ENCODE measurements at places on chromosomes 4 and X.

DNA sequence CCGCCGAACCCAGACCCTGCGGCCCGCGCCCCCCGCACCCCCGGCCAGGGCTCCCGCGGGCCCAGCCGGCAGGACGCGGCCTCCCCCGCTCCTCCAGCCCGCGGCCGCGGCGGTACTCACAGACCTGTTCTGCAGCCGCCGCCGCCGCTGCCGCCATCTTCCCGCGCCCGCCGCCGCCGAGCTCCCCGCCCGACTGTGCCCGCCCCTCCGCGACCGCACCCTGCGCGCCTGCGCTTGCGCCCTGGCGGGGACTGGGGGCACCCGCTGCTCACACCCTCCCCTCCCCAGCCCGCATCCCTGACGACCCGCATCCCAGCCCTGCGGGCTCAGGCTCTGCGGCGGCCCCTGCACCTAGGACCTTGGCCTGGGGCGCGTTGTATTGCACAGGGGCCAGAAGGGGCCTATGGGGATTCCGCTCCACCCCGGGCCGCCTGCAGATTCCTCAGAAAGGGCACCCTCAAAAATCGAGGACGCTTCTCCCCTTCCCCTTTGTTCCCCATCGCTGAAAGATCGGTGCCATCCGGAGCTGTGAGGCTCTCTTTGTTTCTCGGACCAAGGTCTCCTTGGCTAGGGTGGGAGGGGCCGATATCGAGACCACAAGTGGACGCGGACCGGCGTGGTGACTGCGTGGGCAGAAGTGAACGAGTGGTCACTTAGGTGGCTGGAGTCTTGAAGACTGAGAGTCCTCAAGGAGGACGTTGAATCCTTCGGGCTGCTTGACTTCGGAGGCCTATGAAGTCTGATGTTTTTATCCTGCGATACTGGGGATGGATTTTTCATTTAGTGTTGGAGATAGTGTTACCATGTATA lies at the start of gene SGCB:
Gene SGCB, minus strand, starts transcription at position 197 of the 810 bp plus-strand sequence. Its CDS starts 40 bp downstream, at position 157.
- DNase-seq: peak; percentile 56

- DNase-seq: no peak
Measured at GRCh38 chr4:75235359-75235951, 278.7 kb downstream of the RCHY1 start.

GRCh38 chrX:30751497-30751896 lies 98.3 kb downstream of the GK start:
- DNase-seq: no peak

DNA sequence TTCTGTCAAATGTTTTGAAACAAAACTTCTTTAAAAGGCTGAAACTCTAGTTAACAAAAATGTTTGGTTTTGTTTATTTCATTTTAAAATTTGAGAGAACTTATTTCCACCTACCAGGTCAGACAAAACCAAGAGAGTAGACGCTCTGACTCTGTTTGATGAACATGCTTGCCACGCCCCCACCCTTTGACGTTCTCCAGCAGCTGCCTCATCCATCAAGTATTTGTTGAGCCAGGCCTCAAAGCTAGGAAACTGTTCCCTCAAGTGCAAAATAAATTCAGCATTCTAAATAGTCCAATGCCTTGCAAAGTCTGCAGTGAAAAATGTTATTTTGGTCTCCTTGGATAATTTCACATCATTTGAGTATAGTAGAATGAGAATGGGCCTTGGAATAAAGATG lies 121.6 kb downstream of the GUCY2F start:
- no peak for DNase-seq

DNA sequence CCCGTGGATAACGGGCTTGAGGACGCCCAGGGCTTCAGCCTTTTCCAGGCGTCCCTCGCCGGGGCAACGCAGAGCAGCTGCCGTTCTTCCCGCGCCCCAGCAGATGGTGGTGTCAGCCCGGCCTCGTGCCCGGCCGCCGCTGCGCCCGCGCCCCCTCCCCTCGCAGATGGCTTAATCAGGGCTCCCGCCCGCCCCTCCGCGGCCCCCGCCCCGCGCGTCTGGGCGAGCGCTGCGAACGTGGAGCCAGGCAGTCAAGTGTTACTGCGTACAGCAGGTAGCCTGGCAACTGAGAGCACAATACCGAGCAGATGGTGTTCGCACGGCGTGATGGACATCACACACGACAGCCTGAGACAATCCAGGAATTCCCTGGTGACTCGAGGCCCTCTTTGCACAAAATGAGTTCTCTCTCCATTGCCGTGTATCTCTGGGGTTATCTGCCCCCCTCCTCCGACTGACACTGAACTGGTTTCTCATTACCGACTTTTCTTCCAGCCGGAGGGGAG lies 69.3 kb downstream of the MGST2 start:
- no peak for DNase-seq

DNA sequence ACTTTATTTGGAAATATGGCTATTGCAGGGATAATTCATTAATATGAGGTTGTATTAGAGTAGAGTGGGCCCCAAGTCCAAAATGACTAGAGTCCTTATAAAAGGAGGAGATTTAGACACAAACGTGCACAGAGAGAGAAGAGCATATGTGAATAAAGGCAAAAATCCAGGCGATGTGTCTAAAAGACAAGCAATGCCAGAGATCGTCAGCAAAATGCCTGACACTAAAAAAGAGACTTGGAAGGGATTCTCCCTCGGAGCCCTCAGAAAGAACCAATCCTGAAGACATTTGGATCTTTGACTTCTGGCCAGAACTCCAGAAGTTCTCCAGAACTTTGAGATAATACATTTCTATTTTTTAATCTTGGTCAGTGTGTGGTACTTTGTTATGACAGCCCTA lies 472.1 kb downstream of the NLGN4X start:
- DNase-seq: no peak

- no peak for DNase-seq
Measured at GRCh38 chr4:118807659-118808058, 28.3 kb downstream of the SEC24D start.

DNA sequence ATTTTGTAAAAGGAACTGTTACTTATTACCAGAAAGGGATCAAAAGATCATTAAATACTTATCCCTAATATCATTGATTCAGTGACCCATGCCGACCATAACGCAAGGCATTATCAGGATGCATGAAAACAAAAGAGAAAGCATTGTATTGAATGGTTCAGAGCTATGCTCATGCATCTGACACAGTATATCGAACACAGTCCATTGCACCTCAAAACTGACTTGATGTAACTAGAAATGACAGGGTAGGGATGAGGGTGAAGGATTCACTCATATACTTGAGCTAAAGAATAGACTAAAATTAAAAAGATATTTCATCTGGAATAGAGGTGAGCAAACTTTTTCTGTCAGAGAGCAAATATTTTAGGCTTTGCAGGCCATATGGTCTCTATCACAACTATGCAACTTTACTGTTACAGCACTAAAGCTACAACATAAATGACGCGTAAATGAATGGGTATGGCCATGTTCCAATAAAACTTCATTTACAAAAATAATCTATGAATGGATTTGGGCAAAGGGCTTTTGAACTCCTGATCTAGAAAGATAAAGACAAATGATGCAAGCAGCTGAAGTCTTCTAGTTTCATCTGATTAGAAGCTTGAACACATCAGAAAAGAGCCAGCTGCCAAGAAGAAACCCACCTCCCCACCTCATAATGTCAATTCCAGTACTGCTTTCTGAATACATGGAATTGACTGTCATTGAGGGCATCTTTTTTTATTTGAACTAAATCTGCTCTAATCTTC lies 12.9 kb upstream of the SPP1 start:
- DNase-seq: no peak

Data from T-helper 22 cell (primary cell).